ENCODE measurements at places on chromosomes 3 and 15. TPM values are rescaled to one million over a fixed set of nuclear protein-coding genes. Genes with fewer than 3 reads are reported as not detected.

- no peak for DNase-seq
These were observed 1.2 kb downstream of the TIGIT start for GRCh38 chr3:114294940-114295480.

- DNase-seq = no peak
These were observed 59.0 kb downstream of the TMEM266 start for GRCh38 chr15:76118767-76119166.

DNA sequence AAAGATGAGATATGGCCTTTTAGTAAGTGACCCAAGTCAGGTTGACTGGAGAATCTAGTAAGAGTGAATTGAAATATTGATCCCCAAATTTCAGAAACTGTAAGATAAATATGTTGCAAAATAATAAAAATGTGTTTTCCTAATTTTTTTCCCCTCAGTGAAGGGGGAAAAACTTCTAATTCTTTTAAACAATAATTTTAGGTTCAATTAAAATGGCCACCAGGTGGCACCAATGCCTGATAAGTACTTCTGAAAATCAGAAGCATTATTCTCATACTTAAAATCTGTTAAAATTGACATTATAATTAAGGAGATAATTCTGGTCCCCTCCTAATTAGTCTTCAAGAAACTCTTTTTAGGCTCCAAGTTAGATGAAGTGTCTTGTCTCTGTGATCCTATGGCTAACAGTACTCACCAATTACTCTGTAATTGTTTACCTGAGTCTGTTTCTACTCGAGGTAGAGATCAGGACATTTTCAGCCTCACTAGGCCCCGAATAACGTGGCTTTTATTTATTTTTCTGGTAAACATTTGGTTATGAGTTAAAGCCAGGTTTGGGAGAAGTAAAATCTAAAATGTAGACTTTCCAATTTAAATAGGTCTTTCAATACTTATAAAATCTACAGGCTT, 52.6 kb downstream of the NMD3 start:
- DNase-seq = no peak

DNA sequence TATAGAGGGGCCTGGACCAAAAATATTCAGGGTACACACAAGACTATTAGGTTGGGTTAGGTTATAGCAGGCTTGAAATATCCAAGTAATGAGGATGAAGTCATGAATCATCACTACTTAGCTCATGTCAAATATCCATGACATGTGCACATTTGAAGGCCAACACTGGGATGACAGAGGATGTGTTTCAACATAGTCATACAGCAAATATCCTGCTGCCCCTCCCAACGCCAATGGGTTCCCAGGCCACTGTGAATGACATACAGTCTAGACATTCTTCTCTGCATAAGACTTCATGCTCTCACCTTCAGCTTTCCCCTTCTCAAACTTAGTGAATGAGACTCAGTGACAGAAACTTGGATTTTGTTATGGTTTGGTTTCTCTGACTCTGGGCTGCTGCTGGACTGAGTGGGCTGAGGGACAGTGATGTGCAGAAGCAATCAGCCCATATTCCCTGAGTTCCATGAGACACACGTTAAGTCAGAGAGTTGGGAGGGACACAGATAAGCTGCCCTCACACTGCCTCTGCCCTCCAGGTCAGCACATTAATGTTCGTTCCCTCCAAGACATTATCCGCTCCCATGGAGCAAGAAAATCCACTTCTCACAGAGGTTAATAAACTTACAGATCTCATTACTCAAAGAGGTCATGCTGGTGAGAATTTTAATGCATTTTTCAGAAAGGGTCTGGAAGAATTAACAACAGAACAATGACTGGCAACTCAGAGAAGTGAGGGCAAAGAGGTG, 15.4 kb downstream of the HOMER2 start:
- no peak for DNase-seq

DNA sequence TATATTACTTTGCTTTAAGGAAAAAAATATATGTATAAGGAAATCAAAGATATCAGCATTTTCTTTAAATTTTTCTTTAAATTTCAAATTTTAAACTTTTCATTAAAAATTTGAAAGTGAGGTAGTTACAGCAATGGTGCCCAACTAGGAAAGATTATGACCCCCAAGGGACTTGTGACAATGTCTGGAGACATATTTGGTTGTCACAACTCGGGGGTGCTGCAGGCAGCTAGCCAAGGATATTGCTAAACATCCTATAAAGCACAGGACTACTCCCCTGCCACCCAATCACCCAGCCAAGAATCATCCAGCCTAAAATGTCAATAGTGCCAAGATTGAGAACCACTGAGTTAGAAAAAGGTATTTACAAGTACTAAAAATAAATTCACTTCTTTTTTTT, 57.3 kb downstream of the SLC4A7 start:
- DNase-seq = no peak

GRCh38 chr15:87761736-87762509, 494.6 kb downstream of the NTRK3 start:
- DNase-seq = no peak

Gene LRRC49
- 145 TPM for total RNA-seq

DNA sequence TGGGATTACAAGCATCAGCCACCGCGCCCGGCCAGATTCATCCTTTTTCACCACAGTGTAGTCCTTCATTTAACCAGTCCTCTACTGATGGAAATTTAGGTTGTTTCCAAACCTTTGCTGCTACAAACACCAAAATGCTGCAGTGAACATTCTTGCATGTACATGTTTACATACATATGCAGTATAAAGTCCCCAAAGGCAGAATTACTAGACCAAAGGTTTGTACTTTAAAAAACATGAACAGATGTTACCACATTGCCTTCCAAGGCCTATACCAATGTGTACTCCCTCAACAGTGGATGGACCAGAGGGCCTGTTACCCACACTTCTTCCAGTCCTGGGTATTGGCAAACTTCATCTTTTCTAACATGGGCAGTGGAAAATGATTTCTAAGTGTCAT, 51.0 kb downstream of the RLBP1 start:
- no peak for DNase-seq

DNA sequence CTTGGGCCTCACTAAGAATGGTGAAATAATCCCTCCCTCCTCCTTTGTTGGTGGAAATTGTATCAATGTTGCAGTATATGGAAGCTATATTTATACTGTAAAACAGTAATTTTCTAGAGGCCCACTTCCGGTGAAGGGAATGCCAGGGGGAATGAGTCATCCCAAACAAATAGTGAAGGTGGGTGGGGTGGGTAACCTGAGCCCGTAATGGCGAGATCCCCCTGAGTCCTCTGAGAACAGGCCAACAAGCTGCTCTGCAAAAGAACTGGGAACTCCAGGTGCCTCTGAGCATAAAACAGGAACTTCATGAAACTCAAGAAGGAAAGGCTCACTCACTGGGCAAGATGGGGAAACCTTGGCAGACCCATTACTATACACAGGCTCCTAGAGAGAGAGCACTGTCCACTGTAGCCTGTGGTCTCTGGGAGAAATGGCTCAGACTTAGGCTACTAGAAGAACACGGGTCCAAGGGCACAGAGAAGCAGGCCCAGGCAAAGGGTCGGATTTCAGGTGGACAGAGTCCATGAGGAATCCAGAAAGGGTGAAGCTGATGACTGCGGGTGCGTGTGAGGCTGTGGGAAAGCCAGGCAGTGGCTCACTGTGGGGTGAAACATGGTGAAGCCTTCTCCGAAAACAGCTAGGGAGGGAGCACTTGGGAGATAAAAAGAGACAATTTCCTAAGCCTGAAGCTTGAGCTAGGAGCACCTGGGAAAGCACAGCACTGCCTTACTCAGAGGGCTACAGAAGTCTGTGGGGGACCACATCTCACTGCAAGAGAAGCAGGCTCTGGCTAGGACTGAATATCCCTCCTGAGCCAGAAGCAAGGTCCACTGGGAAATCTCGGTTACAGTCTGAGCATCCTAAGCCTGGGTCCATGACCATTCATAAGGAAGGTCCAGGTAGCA, 19.8 kb downstream of the LARP6 start:
- no peak for DNase-seq

All from frontal cortex (tissue), 4 donors.